ENCODE measurements at places on chromosomes 2 and 18.

DNA sequence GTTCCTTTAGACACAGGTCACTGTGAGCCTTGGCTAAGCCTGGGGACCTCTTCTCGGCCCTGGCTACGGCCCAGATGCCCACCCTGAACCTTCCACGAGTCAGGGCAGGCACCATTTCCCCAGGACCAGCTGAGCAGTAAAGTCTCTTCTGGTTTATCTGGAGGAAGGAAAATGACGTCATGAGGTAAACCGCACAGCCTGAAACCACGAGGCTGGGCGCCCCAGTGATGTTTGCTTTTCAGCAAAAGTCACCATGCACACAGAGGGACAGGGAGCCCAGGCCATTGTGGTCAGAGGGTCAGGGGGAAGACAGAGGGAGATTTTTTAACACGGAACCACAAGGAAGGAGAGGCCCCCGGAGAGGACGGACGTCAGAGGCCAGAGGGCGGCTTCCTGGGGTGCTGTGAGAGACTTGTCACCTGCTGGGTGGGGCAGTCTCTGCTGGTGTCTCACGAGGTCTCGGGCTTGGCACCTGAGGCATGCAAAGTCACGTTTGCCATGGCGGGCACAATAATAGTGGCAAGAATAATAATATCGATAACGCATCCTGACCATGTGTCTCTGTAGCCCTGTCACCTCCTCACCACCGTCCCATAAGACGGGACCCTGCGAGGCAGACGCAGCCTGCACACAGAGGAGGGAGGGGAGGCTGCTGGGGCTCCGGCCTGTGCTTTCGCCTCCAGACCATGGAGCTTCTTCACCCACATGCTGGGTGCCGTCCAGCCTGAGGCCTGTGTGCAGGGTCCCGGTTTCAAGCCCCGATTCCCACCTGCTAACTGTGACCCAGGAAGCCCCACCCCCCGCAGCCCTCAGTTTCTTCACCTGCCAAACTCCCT is 33.2 kb upstream of the FOSL2 start:
- DNase-seq = peak; percentile 72

- DNase-seq = no peak
These were observed 278.7 kb downstream of the EN1 start for GRCh38 chr2:118568700-118569099.

GRCh38 chr2:27307545-27308358 is 493 bp downstream of the UCN start:
- no peak for DNase-seq

DNA sequence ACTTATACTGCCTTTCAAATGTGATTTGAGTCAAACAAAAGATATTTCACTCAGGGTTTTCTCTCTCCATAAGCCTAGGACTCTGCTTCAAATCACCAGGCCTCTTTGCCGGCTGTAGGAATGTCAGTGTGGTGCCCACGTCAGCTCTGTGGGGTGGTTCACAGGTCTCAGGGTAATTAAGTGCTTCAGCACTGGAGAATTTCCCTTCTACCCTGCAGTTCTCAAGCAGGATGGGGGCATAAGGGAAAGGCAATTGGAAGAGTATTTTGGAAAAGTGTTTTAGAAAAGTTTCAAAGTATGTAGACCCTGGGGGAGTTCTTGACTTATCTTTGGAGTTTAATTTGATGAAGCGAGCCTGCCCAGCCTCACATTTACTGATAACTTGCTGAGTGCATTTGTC is 9.6 kb downstream of the CNGA3 start:
- no peak for DNase-seq

DNA sequence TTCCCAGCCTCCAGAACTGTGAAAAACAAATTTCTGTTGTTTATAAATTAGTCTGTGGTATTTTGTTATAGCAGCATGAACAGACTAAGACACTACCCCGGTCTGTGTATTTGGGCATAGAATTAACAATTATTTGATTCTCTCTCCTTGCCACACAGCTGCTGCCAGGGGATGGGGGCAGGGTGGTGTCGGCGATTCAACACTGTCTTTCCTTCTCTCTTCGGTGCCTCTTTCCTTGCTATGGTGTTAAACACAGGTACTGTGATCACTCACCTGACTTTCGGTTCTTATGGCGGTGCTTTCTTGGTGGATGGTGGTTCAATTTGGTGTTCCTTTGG is 50.8 kb upstream of the CTAGE1 start:
- no peak for DNase-seq

All from stimulated activated CD8-positive, alpha-beta memory T cell treated with anti-CD3 and anti-CD28 coated beads, Interleukin-4, amount 100 ng/mL, for 1 hour (primary cell).